ENCODE measurements at places on chromosomes 6 and 20.

GRCh38 chr6:168292826-168293225 lies 26.8 kb downstream of the DACT2 start:
- DNase-seq: no peak

DNA sequence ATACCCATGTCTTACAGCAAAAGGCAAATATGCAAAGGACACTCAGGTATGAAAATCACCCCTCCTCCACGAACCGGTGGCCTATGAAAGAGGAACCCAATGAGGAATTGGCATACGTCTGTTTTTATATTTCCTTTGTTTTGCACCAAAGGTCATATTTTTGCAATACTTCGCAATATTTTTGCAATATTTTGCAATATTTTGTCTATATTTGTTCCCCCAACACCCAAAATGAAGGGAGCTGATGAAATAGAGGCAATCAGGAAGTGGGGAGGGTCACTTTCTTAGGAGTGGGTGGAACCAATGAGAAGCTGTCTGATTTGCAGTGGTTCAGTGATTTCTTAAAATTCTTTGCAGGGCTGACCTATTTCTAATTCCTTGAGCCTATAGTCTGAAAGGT lies 296.8 kb upstream of the TSHZ2 start:
- DNase-seq: no peak

GRCh38 chr6:167517254-167517916 lies 192.5 kb downstream of the TTLL2 start:
- DNase-seq: no peak

DNA sequence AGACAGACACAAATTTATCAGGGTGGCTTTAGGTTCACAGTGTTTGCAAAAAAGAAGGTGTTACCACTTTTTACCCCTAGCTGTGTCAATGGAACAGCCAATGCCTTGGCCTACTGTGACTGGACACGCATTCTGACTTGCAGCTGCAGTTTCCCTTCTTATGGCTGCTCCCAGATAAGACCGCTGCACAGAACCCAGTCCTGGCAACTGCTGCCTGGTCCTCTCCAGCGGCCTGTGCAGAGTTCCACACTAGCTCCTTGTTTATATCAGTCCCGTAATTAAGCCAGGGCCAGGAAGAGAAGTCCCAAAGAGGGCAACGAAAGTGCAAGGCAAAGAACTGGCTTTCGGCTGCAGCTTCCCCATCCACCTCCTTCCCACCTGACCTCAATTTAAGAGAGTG lies 283.0 kb downstream of the FOXC1 start:
- DNase-seq: no peak

DNA sequence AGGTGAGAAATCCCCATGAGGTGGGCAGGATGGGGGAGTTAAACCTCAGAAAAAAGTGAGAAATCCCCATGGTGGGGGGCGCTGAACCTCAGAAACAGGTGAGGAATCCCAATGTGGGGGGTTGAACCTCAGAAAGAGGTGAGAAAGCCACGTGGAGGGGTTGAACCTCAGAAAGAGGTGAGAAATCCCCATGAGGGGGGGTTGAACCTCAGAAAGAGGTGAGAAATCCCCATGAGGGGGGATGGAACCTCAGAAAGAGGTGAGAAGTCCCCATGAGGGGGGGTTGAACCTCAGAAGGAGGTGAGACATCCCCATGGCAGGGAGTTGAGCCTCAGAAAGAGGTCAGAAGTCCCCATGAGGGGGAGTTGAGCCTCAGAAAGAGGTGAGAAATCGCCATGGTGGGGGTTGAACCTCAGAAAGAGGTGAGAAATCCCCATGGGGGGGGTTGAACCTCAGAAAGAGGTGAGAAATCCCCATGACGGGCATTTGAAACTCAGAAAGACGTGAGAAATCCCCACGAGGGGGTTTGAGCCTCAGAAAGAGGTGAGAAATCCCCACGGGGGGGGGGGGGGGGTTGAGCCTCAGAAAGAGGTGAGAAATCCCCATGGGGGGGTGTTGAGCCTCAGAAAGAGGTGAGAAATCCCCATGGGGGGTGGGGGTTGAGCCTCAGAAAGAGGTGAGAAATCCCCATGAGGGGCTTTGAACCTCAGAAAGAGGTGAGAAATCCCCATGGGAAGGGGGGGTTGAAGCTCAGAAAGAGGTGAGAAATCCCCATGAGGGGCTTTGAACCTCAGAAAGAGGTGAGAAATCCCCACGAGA lies 14.3 kb upstream of the GOPC start:
- no peak for DNase-seq

DNA sequence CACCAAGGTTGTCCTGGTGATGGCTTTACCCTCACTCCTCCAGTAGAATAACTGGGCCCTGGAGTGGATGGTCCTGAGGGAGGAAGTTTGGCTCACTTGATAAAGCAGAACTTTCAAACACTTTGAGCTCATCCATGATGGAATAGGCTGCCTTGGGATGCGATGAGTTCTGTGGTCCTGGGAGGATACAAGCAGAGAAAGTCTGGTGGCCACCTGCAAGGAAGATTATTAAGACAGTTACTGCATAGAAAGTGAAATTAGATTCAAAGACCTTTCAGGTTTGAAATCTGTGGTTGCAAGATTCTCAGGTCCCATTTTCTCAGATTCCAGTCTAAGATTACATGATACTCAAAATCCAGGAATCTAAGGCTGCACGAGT lies 19.9 kb upstream of the CCN5 start:
- no peak for DNase-seq
